ENCODE measurements at places on chromosomes 12 and 14. TPM values are rescaled to one million over a fixed set of nuclear protein-coding genes. Genes with fewer than 3 reads are reported as not detected.

The PLCZ1 gene
- not detected for polyA plus RNA-seq

The LPAR5 gene
- 0.14 TPM for polyA plus RNA-seq

- DNase-seq: no peak
These were observed 990.2 kb downstream of the GALC start for GRCh38 chr14:87002776-87003175.

DNA sequence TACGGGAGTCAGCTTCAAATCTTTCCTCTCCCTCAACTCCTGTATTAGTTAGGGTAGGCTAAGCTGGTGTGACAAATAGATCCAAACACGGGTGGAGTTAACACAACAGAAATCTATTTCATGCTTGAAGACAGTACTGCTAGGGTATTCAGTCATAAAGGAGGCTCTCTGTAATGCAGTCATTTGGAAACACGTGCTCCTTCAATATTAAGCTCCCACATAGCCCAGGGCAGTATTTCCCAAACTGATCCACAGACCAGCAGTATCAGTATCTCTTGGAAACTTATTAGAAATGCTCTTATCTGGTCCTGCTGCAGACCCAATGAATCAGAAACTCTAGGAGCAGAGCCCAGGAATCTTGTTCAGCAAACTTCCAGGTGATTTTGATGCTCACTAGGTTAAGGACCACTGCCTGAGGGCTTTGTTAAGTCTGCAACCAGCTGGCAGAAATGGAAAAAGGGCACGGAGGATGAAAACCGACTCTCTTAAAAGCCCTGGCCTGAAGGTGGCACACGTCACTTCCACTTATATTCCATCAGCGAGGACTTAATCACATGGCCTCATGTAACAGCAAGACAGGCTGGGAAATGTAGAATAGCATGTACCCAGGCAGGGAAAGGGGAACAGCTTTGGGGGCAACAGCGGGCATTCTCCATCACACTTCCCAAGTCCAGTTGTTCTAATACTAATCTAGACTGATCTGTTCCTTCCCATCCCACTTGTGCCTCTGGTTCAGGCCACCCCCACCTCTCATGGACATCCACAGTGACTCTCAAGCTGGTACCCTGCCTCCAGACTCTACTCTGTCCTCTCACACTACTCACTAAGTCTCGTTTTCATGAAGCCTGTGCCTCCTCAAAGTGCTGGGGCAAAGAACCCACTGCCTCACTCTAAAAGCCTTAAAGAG lies 38.2 kb upstream of the RIC8B start:
- DNase-seq: no peak

- DNase-seq: no peak
These were observed 52.7 kb downstream of the DAAM1 start for GRCh38 chr14:59241121-59241520.

DNA sequence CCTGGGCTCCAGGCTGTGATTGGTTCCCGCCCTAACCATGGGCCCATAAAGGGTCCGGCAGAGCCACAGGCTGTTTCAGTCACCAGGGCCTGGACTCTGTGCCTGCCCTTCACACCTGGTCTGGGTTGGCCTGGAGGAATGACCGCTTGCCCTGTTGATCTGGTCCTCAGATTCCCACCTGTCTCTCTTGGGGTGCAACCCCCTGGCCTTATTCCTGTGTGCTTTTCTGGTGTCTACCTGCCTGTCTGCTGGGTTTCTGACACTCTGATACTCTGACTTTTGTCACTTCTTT lies 2.9 kb upstream of the KRT83 start:
- DNase-seq: no peak

GRCh38 chr14:99644723-99645544 lies at the start of gene HHIPL1:
Gene HHIPL1 (plus strand): TSS chr14:99645129. CDS start chr14:99645208, 79 bp downstream.
- DNase-seq: no peak

- no peak for DNase-seq
These were observed 486.2 kb downstream of the NAV3 start for GRCh38 chr12:78316631-78317468.

All from CD14-positive monocyte (primary cell).